Right hindlimb (tissue), 1 donor: ENCODE measurements at places on chromosomes 2 and 18.

DNA sequence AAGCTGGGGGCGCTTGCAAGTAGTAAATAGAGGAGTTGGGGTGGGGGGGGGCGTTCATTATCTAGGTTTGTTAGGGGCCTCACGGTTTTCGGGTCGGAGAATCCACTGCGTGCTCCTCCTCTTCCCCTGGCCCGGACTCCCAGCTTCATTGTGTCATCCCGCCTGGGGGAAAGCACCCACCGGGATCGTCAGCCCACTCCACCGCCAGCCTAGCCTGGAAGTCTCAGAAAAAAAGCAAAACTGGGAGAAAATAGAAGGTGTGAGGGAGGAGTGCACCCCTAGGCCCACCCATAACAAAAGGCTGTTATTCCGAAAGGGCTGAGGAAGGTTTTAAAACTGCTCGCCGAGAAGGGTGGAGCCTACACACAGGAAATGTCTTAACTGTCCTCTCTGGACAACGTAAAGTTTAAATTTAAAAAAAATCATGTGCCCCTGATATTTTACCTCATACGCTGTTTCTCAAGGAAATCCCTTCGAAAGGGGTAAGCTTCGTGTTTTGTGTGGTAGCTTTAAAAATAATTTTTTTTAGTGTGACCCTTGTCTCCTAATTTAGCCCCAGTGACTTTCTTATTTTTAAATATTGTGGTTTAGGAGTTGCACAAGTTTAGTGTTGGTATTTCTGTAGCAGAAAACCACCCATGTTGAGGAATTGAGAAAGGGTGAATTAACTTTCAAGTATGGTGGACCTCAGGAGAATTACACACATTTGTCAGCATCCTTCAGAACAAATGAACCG, 104.2 kb downstream of the SPTBN1 start:
- peak; percentile 61 for DNase-seq

DNA sequence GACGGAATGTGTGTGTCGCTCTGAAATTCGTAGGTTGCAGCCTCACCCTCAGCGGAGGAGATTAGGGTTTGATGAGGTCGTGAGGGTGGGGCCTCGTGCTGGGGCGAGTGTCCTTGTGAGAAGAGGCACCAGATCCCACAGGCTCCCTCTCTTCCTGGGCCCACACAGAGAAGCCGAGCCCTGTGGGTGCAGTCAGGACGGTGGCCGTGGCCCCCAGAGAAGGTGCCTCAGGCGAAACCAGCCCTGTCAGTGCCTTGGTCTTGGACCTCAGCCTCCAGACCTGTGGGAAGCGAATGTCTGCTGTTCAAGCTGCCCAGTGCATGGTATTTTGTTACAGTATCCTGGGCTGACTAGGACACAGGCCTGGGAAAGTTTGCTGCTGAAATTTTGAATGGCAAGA, 108.0 kb upstream of the ALKAL2 start:
- DNase-seq = no peak

GRCh38 chr18:39751161-39751560, 2185.6 kb upstream of the CELF4 start:
- DNase-seq = no peak

DNA sequence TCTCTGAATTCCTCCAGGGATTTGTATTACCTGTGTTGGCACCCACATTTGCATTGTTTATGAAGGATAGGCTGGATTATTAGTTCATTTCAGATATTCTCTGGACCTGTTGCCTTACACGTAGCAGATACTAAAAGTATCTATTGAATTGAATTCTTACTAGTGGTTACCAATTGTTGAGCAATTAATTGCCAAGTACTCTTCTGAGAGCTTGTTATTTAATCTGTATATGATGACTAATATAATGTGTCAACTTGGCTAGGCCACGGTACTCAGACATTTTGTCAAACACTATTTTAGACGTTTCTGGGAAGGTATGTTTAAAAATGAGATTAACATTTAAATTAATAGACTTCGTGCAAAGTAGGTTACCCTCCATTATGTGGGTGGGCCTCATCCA, 2.5 kb upstream of the SPP2 start:
- no peak for DNase-seq

DNA sequence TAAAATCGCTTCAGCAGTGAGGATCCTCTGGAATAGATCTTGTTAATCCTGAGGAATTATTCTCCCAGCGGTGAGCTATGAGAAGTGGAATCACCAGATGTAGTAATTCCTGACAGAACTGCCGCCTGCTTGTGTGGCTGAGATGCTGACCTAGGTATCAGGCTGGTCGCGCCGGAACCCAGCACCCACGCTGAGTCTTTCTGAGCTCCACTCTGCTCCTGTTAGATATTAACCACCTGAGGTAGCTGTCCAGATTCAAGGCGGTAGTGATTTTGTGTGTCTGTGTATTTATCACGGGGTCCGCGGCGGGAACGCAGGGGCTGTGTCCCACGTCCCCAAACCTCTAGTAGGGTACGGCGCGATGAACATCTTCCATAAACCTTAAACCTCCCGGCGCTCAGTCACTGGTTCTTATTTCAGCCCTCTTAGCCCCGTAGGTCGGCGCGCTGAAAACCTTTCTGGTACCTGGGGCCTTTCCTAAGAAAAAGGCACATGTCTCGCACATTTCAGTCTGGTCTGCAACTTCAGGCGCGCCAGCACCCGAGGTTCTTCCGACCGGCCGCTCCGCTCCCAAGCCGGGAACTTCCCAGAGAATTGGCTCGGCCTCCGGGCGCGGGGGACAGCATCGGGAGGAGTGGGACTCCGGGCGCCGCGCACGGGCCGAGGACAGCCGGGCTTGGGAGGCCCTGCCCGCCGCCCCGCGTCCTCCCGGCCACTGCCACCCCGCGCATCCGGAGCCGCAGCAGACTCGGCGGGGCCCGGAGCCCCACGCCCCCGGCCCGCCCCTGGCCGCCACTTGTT, 542 bp upstream of the CNNM3 start:
- DNase-seq = no peak

DNA sequence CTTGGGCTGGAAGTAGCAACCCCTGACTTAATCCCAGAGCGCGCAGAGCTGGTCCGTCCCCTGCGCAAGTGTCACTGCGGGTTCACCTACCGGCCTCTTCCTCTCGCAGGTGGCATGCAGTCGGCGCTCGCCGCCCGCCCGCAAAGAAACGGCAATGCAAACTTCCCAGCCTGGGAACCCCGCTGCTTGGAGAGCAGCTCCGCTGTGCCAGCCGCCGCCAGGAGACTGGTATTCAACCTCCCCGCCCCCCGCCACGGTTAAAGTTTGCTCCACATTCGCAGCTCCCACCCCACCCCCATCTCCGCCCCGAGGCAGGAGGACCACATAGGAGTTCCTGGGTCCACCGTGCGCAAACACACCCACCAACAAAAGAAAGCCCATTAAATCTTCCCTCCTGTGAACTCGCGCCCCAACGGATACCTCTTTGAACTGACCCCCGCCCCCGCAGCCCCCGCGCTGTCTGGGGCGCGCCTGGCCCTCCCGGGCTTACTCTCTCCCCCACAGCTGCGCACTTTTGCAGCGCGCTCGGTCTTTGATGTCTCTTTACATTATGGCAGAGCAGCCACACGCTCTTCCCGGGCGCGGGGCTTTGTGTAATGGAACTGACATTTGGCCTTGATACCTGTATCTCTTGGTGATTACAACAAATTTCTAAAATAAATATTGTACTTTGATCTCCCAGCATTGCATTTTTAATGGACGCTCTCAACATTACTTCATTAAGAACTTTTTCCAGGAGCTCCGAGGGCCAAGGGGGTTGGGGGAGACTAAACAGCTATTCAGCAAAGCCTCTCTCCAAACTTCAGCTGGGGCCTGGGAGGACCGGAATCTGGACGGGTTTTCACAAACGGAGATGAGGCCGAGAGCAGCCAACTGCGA, 3.1 kb upstream of the SP5 start:
- DNase-seq = peak; percentile 33

DNA sequence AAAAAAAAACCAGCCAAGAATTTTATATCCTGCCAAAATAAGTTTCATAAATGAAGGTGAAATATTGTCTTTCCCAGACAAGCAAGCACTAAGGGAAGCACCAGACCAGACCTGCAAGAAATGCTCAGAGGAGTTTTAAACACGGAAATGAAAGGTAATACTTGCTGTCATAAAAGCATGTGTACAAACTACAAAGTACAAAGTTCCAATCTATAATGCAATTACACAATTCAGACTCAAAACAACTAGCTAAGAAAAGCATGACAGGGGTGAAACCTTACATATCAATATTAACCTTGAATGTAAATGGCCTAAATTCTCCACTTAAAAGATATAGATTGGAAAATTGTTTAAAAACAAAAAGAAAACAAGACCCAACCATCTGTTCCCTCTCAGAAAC, 45.0 kb upstream of the ASXL3 start:
- no peak for DNase-seq

- DNase-seq = no peak
Measured at GRCh38 chr2:31922542-31923408, 88.0 kb downstream of the MEMO1 start.

DNA sequence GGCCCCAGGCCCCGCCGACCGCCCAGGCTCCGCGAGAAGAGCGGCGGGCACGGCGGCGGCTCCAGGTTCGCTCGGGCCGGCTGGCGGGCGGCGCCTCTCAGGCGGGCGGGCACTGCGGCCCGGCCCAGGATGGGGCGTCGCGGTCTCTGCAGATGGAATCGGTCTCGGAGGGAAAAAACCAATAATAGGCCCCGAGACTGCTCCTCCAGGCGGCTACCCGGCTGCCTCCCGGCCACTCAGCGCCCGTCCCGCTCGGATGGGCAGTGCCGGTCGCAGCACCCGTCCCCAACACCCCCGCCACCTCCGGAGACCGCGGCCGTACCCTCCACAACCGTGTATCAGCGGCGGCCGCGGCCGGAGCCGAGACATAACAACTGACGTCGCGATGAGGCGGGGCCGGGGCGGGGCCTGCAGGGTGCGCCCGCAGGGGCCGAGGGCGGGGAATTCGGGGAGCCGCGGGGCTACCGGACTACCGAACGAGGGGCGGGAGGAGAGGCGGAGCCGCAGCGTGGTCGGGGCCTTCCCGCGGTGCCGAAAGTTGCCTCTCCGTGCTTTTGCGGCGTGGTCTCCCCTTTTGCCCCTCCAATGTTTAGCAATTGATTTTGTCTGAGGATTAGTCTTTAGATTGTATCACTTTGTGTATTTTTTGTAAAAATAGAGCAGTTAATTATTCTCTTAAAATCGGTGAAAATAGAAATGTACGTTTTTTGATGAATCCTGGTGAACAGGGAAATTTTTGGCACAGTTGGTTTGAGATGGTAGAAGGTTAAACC, at the start of gene RNF103:
Gene RNF103, minus strand, starts transcription at position 372 of the 773 bp plus-strand sequence. CDS start 979 bp downstream, outside the sequence.
- peak; percentile 97 for DNase-seq

GRCh38 chr2:220034426-220035130, 407.1 kb downstream of the SLC4A3 start:
- peak; percentile 35 for DNase-seq

GRCh38 chr2:188292348-188293239, 920 bp downstream of the GULP1 start:
- DNase-seq = peak; percentile 87

DNA sequence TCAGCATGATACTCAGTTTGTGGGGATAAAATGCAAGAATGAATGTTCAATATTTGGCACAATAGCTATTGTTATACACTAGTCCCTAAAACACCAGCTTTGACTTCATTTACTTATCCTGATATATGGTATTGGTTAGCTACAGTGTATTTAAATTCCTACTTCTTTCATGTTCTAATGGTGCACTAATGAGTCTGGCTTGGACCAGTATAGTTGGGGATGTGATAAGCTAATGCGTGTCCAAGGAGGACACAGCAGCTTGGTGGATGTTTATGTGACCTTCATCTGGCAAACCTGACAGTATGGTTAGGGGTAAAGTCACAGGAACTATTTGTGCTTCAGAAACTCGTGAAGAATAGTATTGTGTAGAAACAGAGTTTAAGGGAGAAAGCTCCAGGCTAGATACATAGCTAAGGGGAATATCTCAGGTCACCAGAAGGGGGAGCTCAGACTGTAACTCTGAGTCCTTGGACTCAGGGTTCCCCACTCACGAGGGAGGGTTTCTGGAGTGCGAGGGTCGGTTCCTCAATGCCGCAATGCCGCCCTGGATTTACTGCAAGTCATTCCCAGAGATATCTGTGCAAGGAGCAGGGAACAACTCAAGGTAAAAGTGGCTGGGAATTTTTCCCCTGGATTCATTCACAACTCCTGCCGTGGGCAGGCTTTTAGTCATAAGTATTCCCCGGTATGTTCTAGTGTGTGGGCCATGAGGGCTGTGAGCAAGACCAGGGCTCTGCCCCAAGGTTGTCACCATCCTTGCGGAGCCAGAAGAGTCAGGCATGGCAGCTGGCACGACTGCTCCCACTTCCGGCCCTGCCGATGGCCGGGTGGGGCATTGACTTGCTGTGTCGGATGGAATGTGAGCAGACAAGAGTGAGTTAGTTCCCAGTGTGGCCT, 14.5 kb downstream of the IL1R2 start:
- no peak for DNase-seq

DNA sequence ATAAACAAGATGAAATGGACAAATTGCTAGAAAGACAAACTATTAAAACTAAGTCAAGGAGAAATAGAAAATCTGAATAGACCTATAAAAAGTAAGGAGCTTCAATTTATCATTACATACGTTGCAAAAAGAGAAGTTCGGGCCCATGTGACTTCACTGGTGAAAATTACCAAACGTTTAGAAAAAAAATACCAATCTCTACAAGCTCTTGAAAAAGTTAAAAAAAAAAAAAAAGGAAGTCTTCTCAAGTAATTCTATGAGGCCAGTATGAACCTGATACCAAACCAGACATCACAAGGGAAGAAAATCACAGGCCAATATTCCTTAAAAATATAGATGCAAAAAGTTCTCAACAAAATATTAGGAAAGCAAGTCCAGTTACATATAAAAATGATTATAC, 20.2 kb upstream of the ACVR2A start:
- no peak for DNase-seq

- peak; percentile 62 for DNase-seq
Measured at GRCh38 chr2:152594022-152594766, 123.1 kb downstream of the PRPF40A start.
